ENCODE measurements at places on chromosomes 16 and 17.

DNA sequence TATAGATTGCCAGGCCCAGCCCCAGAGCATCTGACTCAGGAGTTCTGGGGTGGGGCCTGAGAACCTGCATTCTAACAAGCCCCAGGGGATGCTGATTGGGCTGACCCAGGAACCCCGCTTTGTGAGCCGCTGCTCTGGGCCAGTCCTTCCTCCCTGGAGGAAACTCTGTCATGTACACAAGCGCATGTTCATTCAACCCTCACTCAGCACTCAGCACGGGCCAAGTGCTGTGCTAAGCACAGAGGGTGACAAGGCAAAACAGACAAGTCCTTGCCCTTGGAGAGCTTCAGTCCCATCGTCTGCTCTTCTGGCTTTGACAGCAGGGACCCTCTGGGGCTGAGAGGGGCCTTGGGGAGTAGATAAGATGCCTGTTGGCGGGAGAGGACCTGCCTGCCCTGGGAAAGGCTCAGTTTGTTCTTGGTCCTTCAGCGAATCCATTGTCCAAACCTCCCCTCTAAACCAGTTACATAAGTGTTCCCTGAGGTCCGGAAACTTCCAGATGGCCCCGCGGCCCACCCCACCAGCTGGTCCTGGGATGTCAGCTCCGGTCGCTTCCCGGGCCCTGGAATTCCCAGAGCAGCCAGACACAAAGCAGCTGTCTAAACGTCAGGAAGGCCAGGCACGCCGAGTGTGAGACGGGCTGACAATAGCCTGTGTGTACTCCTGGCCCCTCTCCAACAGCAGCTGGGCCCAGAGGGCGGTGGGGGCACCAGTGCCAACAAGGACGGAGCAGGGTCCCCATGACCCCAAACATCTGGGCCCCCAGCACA lies 88.8 kb downstream of the ZDHHC7 start:
- DNase-seq, result no peak

- peak; percentile 82 for DNase-seq
These were observed 1.3 kb downstream of the TIMP2 start for GRCh38 chr17:78923660-78924453.

DNA sequence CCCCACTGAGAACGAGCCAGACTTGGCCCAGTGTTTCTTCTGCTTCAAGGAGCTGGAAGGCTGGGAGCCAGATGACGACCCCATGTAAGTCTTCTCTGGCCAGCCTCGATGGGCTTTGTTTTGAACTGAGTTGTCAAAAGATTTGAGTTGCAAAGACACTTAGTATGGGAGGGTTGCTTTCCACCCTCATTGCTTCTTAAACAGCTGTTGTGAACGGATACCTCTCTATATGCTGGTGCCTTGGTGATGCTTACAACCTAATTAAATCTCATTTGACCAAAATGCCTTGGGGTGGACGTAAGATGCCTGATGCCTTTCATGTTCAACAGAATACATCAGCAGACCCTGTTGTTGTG lies 631 bp downstream of the BIRC5 start:
- DNase-seq, result no peak

GRCh38 chr16:5058476-5058875 lies 7.3 kb downstream of the C16orf89 start:
- DNase-seq, result peak; percentile 1

DNA sequence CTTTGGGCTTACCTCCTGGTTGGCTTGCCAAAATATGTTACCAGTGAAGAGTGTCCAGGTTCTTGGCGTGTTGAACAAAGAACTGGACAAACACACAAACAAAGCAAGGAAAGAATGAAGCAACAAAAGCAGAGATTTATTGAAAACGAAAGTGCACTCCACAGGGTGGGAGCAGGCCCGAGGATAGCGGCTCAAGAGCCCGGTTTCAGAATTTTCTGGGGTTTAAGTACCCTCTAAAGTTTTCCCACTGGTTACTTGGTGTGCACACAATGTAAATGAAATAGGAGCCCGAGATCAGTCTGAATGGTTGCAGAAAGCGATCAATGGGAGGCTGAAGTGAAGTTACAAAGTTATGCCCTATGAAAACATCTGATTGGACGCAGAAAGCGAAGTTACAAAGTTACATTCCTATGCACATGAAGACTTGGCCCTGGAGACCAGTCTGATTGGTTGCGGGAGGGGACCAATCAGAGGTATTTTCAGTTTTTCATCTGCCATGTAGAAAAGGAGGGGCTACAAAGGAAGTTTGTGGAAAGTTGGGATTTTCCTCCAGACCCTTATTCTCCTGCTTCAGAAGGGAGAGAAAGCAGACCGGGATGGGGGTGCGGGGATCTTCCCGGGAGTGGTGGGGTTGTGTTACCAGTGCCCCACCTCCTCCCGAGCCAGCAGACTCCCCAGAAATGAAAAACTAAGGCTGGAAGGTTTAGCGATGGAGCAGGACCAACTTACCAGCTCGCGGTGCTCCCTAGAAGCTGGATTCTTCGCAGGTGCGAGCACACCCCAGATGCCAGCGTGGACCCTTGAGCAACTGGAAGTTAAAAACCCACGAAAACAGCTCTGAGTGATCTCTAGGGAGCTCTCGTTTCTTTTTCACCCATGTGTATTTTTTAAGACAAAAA lies at the start of gene SLFN12:
TSS of gene SLFN12 (minus strand) at position 325 of the 899 bp plus-strand sequence. CDS start 9,472 bp downstream, outside the sequence.
- peak; percentile 79 for DNase-seq

- no peak for DNase-seq
These were observed 12.2 kb downstream of the CD2BP2 start for GRCh38 chr16:30342751-30343490.

- no peak for DNase-seq
These were observed 611 bp downstream of the BANP start for GRCh38 chr16:87951552-87952538.

GRCh38 chr16:8956265-8957062 lies 7.2 kb downstream of the USP7 start:
- no peak for DNase-seq

GRCh38 chr17:81427173-81428120 lies 32.2 kb downstream of the BAHCC1 start:
- DNase-seq, result no peak

DNA sequence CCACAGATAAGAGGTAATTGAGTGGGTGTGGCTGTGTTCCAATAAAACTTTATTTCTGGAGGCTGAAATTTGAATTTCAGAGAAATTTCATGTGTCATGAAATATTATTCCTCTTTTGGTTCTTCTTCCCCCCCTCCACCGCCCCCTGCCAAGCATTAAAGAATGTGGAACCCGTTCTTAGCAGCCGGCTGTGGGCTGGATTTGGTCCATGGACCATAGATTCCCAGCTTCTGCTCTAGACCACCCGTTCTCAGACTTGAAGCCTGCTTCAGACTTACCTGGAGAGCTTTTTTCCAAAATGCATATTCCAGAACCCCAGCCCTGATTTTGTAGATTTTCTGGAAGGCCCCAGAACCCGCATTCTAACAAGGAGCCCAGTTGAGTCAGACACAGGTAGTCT lies 15.1 kb upstream of the LASP1NB start:
- no peak for DNase-seq

DNA sequence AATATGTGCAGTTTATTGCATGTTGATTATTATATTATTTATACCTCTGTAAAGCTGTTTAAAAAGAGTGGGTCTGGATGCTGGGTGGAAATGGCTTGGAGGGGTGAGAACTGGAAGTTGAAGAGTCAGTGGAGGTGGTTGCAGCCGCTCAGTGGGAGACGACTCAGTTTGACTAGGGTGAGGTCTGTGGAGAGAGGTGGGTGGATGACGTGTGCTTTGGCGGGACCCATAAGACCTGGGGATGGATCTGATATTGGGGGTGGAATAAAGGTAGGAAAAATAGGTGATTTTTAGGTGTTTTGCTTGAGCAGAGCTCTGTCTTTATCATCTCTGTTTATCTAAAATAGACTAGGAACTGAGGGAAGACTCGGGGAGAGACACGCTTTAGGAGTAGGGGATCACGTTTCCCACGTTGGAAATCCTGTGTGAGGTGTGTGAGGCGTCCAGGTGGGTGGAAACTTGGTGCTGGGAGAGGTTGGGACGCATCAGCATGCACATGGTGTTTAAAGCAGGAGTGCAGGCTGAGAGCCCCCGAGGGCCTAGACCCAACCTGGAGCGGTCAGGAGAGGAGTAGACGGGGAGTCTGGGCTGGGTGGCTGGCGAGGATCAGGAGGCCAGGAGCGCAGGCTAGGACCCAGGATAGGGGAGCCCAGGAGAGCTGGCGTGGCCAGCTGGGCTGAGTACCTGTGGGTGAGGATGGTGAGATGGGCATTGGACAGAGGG lies 17.2 kb downstream of the NT5M start:
- DNase-seq, result no peak

- DNase-seq, result no peak
These were observed 22.7 kb downstream of the FAM83G start for GRCh38 chr17:18981642-18982424.

DNA sequence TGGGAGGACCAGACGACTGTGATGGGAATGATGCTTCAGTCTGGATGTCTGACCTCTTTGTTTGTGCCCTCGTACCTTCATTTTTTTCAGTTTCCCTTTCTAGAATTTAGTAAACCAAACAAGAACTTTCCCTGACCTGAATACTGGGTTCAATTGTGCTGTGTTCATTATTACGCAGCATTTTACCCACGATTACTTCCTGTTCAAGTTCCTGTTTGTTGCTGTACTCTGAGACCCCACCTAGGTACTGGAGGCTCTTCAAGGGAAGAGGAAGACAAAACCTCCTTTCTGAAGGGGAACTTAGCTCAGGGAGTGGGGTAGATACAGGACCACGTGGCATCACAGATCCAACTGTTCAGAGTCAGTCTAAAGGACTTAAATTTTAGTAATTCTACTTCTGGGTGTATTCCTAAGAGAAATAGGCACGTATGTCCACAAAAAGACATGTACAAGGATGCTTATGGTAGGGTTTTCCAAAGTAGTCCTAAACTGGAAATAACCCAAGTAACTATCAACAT lies 9.2 kb upstream of the PRKCB start:
- DNase-seq, result peak; percentile 55

DNA sequence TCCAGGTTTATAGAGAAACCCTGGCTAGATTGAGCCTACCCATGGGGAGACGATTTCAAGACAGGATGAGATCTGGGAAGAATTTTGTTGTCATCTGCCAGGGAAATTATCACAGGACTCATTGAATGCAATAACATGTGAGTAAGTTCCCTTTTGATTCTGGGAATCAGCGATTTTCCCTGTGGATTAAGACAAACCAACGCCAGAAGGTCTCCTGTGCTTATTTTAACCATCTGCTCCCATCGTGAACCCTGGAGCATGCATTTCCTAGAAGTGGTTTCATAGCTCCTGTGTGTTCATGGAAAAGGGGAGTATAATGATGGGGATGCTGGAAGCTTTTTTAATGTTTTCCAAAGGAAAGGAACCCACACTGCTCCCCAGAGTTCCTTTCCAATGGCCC lies 21.0 kb upstream of the ARHGAP44 start:
- no peak for DNase-seq

DNA sequence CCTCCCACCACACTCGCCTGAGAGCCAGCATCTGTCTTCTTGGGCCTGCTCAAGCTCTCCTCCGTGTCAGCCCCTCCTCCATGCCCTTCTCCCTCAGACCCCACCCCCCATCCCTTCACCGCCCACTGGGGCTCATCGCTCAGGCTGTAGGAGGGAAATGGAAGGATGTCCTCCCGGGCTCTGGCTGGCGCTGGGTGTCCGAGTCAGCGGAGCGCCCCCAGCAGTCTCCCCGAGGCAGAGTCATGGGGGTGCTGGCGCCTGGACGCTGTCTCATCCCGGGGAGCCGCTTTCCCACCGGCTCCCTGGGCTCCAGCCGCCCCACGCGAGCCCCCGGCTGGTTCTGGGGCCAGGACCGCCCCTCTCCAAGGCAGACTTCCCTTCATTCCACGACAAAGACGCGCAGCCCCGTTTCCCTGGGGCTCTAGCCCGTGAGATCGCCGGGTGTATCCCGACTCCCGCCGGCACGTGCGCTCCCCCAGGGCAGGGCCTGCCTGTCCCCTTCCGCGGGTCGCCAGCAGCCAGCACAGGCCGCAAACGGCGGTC lies 428 bp upstream of the ANTKMT start:
- peak; percentile 82 for DNase-seq

DNA sequence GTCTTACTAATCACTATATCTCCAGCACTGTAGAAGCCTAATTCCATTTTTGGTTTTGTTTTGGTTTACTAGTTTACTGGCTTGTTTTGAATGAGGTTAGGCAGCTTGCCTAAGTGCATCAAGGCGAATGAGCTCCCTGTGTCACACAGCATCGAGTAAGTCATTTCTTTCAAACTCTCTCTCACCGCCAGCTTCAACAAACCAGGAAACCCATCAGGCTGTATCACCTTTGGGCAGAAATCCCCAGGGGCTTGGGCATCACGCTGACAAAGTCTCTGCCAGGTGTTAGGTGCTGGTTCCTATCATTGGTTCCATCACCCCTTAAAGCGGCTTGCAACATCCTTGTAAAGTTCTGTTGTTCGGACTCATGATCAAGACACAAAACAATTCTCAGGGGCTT lies 226.6 kb downstream of the GRIN2A start:
- no peak for DNase-seq

DNA sequence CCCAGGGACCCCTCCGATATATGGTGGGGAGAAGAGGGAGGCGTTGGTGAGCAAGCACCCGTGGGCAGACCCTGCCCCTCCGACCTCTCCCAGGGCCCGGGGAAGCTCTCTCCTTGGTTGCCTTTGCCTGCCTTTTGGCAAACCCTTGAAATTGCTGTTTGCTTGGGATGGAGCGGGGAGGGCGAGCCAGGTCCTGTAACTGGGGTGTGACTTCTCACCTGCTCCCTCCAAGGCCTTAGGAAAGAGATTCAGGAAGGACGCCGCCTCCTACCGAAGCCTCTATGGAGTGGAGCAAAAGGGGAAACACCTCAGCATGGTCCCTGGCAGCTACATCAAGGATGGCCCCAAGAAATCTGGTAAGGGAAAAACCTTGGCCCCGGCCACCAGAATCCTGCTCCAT lies 4.6 kb downstream of the C16orf78 start:
- DNase-seq, result no peak

DNA sequence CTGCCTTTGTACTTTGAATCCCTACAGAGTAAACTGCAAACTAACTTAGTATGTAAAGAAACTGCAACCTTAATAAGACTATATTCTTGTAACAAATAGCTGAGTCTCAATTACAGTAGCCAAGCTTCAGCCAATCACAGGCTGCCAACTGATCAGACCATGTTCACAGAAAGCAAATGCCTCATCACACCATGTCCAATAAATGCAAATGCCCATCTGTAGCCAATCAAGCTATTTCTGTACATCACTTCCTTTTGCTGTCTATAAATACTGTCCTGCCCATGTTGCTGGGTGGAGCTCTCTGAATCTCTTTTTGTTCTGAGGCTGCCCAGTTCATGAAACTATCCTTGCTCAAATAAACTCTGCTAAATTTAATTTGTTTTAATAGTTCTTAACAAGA lies 531.7 kb upstream of the TOM1L1 start:
- no peak for DNase-seq

- peak; percentile 26 for DNase-seq
These were observed 59.0 kb downstream of the TANGO6 start for GRCh38 chr16:68902003-68902968.

- DNase-seq, result no peak
These were observed 144.0 kb downstream of the HS3ST3B1 start for GRCh38 chr17:14444915-14445314.

GRCh38 chr17:65103431-65103830 lies 33.7 kb upstream of the RGS9 start:
- no peak for DNase-seq
